ENCODE measurements at places on chromosomes 7 and 10.

- DNase-seq, result no peak
Observed at GRCh38 chr10:6236349-6237198, 33.8 kb downstream of the PFKFB3 start.

DNA sequence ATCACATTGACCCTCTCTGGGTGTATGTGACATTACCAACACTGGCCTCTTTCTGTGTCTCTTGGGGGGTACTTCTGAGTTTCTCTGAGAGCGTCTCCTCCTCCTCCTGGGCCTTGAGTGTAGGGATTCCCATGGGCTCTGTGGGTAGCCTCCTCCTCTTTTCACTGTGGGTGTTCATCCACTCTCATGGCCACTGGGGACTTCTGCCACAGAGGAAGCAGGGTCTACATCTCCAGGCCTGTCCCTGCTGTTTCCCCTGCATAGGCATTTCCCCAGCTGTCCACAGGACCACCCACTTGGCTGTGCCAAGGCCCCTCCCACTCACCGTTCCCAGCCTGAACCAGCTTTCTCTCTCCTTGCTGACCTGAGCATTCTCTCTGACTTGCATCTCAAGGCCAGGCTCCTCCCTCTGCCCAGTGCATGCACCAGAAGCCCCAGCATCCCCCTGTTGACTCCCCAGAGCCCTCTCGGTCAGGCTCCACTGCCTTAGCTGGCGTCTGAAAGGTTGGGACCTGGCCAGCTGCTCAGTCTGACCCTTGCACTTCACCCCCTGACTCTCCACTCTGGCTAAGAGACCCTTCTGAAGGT lies 487.6 kb downstream of the GLRX3 start:
- no peak for DNase-seq

DNA sequence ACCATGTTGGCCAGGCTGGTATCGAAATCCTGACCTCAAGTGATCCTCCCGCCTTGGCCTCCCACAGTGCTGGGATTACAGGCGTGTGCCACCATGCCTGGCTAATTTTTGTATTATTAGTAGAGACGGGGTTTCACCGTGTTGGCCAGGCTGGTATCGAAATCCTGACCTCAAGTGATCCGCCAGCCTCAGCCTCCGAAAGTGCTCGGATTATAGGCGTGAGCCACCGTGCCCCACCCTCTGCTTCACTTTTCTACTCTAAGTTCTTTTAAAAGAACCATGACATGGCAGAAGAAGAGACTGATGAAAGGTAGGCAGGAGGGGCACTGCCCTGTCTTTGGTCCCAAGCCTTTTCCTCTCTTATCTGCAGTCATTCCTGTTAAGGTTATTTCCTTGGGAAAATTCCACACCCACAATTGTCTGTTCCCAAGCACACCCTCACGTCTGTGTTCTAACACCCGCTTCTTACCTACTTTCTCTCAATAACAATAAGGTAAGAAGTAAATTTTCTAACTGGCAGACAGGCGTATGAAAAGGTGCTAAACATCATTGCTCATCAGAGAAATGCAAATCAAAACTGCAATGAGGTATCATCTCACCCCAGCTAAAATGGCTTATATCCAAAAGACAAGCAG lies 291.7 kb downstream of the DPP6 start:
- no peak for DNase-seq

- DNase-seq, result no peak
Observed at GRCh38 chr7:128672927-128673517, 930 bp downstream of the GARIN1A start.

DNA sequence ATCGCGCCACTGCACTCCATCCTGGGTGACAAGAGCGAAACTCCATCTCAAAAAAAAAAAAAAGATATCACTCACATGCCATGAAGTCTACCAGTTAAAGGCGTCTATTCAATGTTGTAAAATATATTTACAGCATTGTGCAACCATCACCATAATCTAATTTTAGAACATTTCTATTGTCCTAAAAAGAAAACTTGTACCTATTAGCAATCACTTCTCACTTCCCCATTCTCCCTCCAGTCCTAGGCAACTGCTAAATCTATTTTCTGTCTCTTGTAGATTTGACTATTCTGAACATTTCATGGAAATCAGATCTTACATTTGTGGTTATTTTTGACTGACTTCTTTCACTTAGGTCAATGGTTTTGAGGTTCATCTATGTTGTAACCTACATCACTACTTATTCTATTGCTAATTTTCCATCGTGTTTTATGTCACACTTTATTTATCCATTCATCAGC lies 25.2 kb upstream of the OTUD1 start:
- DNase-seq, result no peak
